ENCODE measurements at places on chromosomes 16 and 17.

DNA sequence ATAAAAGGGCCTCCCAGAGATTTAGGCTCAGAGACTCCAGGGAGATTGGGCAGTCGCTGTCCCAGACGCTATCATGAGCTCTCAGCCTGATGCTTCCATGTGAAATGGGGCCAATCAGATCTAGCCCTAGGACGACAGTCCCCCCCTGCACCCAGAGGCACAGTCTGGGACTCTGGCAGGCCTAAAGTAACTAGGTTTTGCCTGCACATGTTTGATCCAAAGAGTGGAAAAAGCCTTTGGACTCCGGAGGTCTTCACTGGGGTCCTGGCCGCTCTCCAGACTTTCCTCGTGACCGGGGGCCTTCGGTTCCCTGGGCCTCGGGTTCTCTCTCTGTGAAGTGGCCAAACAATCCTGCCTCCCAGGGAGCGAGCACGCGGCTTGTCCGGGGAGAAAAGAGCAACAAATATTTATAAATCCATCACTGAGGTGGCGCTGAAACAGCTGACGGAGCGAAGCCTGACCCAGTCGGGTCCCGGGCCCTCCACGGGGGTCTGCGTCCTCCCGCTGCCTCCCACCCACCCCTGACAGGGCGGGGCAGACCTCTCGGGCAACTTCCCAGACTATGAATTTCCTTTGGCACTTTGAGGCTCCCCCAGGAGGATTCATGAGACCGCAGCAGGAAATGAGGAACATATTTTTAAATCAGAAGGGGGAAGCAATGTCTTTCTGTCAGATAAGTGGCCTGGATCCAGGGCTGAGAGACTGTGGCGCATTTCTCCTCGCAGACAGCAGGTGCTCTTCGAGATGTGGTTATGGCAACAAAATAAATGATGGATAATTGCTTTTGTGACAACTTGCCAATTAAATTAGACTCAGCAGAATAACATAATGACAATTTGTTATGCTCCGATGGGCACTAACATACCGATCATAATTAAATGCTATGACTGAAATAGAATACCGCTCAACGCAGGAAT is 38.9 kb downstream of the MRPS23 start:
- no peak for DNase-seq

- no peak for DNase-seq
These were observed 106.8 kb downstream of the METRNL start for GRCh38 chr17:83186226-83186625.

DNA sequence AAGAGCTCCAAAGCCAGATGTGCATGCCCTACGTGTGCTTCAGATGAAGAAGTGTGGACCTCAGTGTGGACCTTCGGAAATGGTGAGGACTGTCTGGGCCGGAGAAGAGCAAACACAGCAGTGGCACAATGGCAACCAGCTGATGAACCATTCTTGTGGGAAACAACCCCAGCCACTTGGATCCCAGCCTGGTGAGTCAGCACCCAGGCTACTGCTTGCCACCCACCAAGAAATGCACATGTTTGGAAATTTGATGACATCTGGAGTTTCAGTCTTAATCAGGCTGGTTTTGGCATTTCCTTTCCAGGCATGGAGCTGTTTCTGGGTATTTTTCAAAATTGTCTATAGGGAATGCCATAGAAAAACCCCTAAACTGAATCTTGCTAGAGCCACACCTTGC is 42.7 kb downstream of the DYNLRB2 start:
- DNase-seq, result no peak

GRCh38 chr16:85566561-85567100 is 46.5 kb upstream of the GSE1 start:
- no peak for DNase-seq

- no peak for DNase-seq
These were observed 28.5 kb downstream of the TTYH2 start for GRCh38 chr17:74241847-74242246.

DNA sequence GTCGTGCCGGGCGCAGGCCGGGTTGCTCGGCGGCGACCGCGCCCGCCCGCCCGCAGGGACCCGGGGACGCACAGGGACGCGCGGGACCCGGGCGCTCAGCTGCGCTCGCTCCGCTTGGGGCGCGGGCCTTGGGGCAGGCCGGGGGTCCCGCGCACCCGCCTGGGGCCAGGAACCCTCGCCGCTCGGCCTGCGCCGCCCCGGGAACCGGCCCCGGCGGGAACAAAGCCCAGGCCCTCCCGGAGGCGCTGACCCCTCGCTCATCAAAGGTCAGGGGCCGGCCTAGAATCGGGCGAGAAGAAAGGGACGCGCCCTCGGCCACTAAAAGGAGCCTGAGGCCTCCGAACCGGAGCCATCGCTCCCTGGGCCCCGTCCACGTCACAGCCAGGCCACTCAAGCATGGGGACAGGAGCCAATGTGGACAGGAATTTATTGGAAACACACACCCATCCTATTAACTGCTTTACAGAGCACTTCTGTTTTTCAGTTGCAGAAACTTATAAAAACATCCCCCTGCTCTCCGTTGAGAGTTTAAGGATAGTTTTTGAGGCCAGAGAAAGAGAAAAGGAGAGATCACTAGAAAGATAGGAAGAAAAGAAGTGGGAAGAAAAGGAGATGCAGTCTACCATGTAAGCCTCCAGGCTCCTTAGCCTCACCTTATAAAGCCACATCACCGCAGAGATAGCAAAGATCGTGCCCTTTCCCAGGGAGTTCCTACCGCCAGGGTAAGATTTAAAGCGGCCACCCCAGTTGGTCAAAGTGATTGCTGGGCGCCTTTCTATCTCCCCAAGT is 558 bp upstream of the ZFHX3 start:
- DNase-seq, result peak; percentile 48

- no peak for DNase-seq
These were observed 23.2 kb downstream of the KRT23 start for GRCh38 chr17:40914075-40914855.

- DNase-seq, result peak; percentile 82
These were observed 9.9 kb downstream of the MXRA7 start for GRCh38 chr17:76700617-76701470.

DNA sequence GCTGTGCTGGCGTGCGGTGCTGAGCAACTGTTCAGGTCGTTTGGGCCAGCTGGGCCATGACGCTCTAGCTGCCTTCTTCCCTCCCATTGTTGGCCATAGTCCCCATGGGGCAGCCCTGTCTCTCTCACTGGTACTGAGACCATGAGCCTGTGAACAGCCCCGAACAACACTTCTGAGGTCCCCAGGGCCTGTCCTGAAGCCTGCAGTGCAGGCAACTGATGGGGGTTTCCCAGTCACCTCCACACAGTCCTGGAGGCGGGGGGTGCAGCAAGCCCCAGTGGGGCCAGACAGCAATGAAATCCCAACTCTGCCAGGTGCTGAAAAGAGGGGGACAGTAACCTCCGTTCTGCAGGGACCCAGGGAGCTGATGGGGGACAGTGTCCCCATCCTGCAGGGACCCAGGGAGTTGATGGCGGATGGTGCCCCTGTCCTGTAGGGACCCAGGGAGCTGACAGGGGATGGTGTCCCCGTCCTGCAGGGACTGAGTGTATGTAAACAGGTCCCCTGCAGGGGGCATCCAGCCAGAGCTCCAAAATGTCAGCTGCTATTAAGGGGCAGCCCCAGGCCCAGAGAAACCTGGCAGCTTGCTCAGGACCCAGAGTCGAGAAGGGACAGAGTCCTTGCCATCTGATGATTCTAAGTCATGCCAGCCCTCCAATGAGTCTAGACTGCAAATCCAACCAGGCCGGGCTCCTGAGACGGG is 30.4 kb downstream of the ENGASE start:
- DNase-seq, result no peak

DNA sequence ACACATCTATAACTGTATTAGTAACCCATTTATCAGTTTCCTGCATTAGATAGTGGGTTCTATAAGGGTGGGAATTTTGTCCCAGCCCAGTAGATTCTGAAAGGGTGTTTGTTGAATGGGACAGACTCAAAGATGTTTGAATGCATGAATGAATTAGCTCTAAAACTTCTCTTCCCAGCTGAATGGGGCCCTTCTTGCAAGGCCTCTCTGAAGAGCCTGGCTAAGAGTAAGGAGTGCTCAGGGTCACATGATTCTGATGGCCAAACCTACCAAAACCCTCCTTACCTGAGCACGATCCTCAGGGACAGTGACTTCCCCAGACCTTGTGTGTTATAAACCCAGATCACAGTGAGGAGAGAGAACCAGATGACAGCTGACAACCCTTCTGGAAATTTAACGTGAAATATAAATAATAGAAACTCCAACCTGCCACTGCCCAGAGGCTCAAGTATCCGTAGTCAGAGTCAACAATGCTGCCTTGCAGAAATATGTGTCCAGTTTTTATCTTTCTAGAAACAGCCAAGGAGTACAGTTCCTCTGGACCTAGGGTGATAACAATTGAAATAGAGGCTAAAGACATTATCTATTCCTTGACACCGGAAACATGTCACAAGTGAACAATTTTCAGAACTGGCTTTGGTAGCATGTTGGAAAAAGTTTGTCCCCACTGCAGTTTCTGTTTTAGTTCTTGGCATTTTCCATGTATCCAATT is 268.9 kb upstream of the MAF start:
- no peak for DNase-seq

GRCh38 chr16:28292731-28293600 is 641 bp downstream of the SBK1 start:
- no peak for DNase-seq

DNA sequence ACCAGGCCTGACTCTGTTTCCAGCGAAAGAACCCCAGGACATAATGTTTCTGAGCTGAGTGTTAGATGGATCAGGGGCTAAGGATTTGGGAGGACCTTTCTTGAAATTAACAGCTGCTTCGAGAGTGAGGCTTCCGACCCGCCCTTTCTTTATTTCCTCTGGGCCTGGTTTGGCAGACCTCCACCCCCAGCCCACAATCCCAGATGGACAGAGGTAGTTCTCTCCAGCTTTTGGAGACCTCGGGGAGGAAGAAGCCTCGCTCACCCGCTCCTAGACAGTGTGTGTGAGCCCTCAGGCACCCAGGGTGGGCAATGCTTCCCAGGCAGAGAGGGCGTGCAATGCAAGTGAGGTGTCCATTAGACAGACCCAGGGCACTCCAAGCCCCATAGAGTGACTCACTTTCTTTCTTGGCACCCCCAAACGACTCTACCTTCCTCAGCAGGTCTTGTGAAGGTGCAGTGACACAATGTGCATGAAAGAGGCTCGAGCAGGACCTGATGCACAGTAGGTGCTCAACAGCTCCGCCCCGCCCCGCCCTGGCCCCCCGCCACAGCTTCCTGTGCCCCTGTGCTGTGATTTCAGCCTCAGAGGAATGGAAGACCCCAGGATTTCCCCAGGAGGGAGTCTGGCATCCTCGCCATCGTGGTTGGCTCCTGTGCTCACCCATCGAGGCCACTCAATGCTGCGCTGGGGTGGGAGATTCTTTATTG is 50.7 kb upstream of the TOB1 start:
- no peak for DNase-seq

DNA sequence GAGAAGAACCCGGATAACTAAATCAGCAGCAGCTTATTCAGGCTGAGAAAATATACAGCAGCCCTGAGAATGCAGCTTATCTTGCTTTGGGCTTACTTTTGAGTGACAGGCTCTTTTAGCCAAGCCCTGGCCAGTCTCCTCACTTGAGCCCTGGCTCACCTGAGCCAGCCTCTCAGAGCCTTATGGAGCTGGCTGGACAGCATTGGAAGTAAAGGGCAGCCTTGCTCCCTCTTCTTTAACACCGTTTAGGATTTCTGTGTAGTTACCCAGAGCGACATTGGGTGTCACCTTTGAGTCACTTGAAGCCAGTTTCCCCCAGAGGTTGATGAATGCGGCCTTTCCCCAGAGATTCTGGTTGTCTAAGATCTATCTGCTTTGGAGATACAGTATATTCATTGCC is 7.7 kb upstream of the NPIPB2 start:
- peak; percentile 61 for DNase-seq

- DNase-seq, result no peak
These were observed 17.1 kb downstream of the STX4 start for GRCh38 chr16:31050280-31051030.

DNA sequence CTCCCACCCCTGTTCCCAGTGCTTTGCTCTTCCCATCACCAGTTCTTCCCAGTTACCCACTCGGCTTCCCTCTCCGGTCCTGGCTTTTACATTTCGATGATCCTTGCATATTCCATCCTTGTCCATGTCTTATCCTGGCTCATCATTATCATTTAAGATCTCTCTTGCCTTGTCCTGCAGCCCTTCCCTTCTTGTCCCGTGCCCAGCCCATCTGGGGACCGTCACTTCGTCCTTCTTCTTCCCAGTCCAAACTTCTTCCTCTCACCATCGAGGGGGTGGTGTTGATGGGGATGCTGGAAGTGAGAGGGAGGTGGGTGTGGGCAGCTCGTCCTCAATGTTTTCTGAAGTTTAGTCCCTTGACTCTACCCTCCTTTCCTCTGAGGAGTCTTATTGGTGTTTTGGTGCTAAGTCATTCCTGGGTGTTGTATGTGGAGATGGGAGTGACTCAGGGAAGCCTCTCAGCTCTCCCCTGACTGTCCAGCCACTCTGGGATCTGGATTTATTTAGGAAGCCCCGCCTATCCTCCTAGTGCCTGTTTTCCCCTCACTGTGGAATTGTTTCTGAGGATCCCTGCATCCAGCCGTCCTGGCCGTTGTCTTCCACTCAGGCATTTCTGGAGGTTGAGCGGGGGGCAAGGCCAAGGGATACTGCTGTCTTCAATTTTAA is 975 bp downstream of the SNX29 start:
- peak; percentile 71 for DNase-seq

DNA sequence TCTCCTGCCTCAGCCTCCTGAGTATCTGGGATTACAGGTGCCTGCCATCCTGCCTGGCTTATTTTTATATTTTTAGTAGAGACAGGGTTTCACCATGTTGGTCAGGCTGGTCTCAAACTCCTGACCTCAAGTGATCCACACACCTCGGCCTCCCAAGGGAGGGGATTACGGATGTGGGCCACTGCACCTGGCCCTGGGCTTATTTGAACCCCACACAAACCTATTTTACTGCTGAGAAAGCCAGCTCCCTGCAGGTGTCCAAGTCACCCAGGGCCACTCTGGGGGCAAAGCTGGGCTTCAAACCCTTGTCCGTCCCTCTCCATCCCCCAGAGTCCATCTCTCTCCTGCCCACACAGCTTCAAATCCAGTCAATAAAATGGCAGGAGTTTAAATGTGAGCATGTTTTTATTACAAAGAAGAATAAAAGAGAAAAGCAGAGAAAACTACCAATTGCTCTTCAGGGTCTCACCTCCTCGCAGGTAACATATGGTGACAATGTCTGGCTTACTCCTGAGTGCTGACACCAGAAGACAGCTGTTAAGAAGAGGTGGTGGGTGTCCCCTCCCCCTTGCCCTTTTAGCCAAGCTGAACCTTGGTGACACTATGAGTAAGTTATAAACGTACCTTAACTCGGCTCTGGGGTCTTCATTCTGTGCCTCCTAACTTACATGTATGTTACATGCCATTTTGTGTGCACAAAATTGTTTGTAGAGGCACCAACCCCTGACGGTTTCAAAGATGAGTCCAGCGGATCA is 45.4 kb downstream of the LAT start:
- DNase-seq, result no peak

- no peak for DNase-seq
These were observed 5.3 kb downstream of the NTHL1 start for GRCh38 chr16:2042171-2042985.

GRCh38 chr17:2056206-2057174 is 1.6 kb downstream of the HIC1 start:
- no peak for DNase-seq

GRCh38 chr17:7634384-7634783 is 4.4 kb downstream of the SHBG start:
- peak; percentile 76 for DNase-seq

Measured in ACHN (cell line).